ENCODE measurements at places on chromosomes 3 and 15. TPM values are rescaled to one million over a fixed set of nuclear protein-coding genes. Genes with fewer than 3 reads are reported as not detected.
A peak's percentile ranks its signal among the peaks of the same experiment; 100 is the strongest.

DNA sequence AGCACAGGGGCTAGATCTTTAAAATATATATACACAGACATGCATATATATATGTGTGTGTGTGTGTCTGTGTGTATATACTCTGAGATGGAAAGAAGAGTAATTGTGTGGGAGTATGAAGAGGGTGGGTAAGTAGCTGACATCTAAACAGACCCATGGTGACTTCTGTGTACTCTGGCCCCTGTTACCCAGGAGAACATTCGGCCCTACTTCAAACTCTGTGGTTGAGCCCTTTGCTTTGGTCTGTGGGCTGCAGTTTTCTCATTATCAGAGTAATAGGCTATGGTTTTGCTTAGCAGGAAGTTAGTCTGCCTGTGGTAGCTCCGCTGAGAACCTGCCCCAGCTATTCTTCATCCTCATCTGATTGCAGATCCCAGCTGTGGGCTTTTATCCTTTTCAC lies 141.4 kb downstream of the RBPMS2 start:
- DNase-seq = no peak

DNA sequence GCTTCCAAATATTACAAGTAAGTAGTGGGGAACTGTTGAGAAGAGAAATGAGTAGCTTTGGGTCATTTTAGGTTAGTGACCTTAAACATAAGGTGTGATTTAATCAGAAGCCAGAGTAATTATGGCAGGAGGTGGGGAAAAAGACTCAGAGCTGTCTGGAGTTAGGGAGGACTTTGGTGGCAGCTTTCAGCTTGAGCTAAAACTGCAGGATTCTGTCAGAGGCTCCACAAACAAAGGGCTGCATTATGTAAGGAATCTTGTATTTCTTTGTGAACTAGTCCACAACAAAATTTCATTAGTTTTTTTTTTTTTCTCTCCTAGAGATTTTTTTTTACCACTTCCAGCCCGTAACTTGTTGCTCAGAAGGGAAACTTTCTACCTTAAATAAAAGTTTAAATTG lies 345.3 kb downstream of the TIGIT start:
- DNase-seq = no peak

GRCh38 chr3:184713521-184713920 lies 1.7 kb upstream of the MAGEF1 start:
- no peak for DNase-seq

DNA sequence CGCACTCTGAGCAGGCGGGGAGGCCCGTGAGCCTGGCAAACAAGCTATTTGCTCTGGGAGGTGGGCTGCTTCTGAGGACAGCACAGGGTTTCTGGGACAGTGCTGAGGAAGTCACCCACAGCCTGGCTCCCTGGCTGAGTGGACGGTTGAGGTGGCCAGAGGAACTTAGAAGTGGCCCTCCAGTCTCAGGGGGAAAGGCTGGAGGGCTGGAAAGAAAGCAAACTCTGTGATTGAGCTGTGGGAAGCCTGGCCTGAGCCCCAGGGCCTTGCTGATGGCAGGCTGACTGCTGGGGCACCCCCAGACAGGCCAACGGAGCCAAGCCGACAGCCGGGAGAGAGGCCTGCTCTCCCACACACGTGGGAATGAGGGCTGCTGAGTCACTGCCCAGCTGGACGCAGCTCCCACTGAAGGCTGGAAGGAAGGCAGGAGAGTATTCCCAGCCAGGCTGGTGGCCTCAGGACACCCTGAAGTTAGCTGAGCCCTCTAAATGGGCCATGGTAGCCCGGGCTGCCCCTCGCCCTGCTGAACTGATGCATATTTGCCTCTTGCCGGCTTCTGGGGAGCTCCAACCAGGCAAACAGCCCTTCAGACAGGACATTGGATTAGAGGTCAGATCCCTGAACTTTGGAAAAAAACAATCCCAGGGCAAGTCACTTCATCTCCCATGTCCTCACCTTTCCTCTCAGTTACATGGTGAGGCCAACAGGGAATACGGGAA lies 98.0 kb upstream of the TLE3 start:
- DNase-seq = peak; percentile 96

TEX264 gene
- polyA plus RNA-seq = 34.3 TPM

GRCh38 chr15:73685981-73686380 lies 1.8 kb downstream of the CD276 start:
- peak; percentile 19 for DNase-seq

GRCh38 chr3:188937389-188937788 lies 234.4 kb upstream of the TPRG1 start:
- no peak for DNase-seq

DNA sequence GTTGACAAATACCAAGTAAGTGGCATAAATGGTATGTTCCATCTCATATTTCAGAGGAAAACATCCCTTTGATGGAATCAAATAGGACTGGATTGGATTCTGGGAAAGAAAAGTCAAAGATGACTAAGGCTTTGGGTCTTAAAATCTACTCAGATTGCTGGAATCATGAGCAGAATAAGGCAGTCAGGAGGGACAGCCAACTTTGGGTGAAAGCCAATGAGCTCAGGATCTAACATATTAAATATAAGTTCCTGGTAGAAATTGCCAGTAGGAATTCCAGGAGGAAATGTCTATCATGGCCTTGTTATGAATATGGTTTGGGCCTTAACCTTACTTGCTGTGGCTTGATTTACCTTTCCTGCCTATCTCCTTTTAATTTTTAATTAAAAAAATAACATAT lies 55.3 kb downstream of the ISL2 start:
- no peak for DNase-seq

ZNF80 gene
- polyA plus RNA-seq = not detected

GRCh38 chr15:81751816-81752545 lies 293.8 kb downstream of the MEX3B start:
- no peak for DNase-seq

PIF1 gene
- polyA plus RNA-seq = 5.2 TPM

DNA sequence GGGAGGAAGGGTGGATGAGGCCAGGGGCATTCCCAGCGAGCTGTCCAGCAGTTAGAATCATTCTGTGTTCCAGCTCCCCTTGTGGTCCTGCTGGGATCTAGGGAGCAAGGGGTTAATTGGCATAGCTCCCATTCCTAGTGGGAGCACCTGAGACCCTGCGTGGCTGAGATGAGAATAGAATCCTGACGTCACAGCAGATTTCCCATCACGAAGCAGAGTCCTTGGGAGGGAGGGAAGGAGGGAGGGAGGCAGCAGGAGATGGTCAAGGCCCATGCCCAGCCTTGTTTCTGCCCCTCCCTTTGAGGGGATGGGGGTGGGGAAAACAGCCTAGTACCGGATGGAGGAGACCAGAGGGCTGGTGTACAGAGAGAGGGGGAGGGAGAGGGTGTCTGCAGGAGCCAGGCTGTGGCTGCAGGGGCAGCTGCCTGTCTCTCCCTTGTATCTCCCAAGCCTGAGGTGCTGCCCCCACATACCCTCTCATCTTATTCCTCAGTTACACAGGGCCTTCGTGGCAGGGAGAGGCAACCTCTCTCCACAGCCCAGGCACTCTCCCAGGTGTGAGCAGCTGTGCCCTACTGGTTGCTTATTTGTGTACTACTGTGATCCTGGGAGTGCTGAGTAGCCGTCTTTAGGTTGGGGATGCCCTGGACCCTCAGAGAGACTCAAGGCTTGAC lies 5.4 kb downstream of the TYRO3 start:
- peak; percentile 25 for DNase-seq

KLHL25 gene
- polyA plus RNA-seq = 1.6 TPM

DNA sequence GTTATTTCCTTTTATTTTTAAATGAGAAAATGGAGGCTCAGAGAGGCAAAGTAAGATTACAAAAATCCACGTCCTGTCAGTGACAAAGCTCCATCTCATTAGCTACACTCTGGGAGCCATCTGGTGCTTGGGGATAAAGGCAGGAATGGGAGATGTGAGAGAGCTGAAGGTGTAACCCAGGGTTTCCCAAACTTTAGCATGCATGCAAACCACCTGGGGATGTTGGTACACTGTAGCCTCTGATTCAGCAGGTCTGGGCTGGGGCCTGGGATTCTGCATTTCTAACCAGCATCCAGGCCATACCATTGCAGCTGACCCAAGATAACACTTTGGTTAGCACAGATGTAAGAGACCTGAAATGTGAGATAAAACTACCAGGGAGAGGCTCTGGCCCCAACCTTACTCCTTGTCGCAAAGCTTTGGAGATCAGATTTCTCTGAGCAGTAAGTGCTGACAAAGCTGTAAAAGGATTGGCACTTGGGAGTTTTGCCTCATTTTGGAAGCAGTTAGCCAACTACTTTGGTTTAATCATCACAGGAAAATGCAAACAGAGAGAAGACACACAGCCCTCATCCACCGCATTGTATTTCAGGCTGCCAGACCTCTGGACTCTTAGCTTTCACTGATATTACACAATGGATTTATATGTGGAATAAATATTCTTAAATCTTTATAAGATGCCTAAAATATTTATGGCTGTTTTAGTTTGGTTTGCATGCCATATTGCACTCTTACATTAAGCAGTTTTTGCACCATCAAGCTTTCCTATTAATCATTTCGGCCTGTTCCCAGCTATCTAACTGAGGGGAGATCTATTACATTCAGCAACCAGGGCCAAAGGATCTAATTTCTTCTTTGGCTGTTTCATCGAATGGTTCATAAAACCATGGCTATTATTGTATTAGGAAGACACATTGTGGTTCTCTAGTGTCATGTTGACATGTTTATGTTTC lies 263.0 kb downstream of the EBLN2 start:
- DNase-seq = peak; percentile 35

- no peak for DNase-seq
Observed at GRCh38 chr15:86903642-86904421, 824.2 kb downstream of the AGBL1 start.

NEK4 gene
- polyA plus RNA-seq = 16.0 TPM

DNA sequence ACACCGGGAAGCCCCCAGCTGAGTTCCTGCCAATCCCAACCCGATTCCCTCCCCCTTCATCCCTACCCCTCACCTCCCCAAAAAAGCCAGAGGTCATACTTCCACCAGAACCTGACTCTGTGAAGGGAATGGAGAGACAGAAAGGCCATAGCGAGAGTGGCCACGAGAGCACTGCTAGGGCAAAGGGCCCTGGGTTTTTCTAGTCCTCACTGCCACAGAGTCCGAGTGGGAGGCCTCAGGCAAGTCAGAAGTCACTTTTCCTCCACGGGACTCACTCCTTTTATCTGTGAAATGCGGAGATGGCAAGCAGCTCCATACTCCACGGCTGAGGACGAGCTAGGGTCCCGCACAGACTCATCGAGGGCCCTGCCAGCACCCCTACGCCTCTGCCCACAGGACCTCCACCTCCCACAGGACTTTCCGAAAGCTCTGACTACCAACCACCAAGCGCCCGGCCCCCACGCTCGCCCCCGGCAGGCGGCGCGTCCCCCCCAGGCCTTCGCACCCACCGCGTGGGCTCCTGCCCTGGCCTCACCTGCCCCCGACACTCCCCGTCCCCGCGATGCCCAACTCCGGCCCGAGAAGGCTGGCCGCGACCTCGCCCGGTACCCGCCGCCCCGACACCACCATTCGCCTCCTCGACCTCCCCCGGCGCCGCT lies 792 bp downstream of the ATP13A3 start:
- DNase-seq = no peak

All from fibroblast of lung (primary cell).